Activated CD8-positive, alpha-beta memory T cell treated with anti-CD3 and anti-CD28 coated beads, Interleukin-2, amount 50 U/mL, for 4 hours (primary cell): ENCODE measurements at places on chromosomes 6 and 20.

GRCh38 chr20:36538026-36538722, 3.1 kb upstream of the MYL9 start:
- DNase-seq = no peak

- peak; percentile 9 for DNase-seq
These were observed 36.3 kb downstream of the PYGB start for GRCh38 chr20:25284131-25284601.

GRCh38 chr6:143536461-143536865, 24.9 kb upstream of the FUCA2 start:
- DNase-seq = peak; percentile 44

DNA sequence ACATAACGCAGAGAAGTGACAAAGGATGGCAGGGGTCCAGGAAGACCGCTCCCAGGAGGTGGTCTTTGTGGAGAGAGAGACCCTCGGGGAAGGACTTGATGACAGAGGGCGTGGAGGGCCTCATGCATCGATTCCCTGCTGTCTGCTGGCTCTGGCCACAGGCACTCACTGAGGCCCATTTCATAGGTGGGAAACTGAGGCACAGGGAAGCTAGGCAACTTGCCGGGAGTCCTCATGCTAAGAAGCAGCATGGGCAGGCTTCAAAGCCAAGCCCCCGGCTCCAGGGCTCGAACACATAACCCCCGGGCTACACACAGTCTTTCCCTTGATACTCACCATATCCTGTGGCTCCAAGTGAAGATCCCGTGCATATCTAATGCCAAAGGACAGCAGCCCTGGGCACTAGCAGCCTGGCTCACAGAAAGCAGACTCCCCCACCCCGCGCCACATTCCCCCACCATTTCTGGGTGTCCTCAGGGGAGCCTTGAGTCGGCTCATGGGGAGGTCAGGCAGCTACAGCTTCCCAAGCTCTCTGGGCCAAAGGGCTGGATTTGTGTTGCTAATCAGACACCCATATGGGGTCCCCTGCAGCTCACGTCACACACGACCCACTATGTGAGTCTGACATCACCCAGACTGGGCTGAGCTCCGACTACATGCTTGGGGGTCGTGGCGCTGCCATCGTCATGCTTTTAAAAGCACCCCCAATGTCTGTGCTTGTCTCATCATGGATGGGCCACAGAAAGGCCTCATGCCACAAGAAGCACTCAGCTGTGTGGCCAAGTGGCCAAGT, 130.9 kb upstream of the PMEPA1 start:
- no peak for DNase-seq

- no peak for DNase-seq
These were observed 6.7 kb upstream of the FAM110A start for GRCh38 chr20:826695-827323.

GRCh38 chr20:37758332-37758731, 64.5 kb downstream of the CTNNBL1 start:
- no peak for DNase-seq

DNA sequence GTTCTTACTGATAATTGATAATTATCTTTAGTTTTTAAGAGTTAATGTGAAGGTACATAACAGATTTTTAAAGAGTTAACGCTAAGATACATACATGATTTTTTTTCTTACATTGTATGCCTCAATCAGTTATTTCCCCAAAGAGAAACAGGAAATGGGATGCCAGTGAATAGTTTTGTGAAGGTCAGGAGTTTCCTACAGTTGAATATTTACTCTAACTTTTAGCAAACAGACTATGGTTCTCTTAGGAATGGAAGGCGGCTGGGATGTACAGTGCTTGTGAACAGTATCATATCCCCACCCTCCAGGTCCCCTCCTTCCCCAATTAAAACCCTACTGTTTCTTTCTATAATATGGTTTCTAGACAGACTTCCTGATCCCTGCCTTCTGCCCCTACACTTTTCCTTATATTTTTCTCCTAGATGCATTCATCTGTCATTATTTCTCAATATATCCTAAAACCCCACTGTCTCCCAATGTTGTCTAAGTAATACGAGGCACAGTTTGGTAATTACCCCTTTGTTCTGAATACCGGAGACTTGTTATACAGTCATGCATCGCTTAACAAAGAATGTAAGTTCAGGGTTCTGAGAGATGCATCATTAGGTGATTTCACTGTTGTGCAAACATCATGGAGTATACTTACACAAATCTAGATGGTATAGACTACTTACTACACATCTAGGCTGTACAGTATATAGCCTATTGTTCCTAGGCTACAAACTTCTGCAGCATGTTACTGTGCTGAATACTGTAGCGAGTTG, 29.2 kb downstream of the SLC35A1 start:
- no peak for DNase-seq

DNA sequence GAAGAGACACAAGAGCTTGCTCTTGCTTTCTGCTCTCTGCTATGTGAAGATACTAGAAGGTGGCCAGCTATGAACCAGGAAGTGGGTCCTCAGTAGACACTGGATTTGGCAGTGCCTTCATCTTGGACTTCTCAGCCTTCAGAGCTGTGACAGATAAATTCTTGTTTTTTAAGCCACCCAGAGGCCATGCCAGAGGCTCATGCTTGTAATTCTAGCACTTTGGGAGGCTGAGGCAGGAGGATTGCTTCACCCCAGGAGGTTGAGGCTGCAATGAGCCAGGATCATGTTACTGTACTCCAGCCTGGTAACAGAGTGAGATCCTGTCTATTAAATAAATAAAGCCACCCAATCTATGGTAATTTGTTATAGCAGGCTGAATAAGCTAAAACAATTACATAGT, 185.5 kb upstream of the SALL4 start:
- DNase-seq = no peak

DNA sequence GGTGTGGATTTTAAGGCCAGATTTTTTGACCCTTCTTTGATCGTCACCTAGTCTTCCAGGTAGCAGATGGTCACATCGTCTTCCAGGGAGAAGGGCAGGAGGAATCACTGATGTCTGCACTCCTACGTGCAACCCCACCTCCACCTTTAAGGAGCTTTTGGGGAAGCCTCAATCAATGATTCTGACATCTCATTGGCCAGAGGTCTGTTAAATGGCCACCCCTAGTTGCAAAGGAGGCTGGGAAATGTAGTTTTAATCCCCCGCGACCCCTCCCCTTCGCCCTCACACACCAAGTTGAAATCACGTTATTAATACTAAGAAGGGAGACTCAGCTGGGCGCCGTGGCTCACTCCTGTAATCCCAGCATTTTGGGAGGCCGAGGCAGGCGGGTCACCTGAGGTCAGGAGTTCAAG, 151.4 kb downstream of the BCAS1 start:
- DNase-seq = no peak

DNA sequence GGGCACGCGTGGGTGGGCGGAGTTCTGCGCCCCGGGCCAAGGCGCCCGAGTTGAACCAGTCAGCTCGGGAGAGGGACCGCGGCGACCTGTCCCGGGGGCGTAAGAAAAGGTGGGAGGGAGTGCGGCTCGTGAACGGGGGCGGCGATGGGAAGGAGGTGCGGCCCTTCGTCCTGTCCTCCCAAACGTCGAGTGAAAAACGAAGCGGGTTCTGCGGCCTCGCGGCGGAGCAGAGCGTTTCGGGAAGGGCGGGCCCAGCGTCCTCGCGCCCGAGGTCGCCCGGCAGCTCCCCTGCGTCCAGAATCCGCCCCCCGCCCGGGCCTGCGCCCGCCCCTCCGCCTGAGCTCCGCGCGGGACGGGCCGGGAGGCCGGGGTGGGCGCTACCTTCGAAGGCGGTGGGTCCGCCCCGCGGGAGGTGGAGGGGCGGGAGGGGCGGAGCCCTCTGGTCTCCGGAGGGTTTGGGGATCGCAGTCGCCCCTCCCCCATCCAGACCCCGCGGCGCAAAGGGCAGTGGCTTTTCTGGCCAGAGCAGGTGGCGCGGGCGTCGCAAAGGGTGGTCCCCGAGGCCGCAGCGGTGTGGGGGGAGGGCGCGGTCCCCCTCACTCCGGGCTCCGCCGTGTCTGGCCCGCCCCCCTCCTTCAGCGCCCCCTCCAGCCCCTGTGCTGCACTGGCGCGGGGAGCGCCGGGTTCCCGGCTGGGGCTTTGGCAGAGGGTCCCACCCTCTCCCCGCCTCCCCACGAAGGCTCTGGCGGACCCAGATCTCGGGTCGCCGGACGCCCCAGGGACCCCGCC, 838 bp downstream of the STMN3 start:
- DNase-seq = peak; percentile 61

- DNase-seq = no peak
These were observed 80.7 kb downstream of the CARMIL1 start for GRCh38 chr6:25359891-25360290.

- no peak for DNase-seq
These were observed 329.2 kb downstream of the DHX35 start for GRCh38 chr20:39291301-39291700.

- DNase-seq = no peak
These were observed 59.1 kb upstream of the NT5E start for GRCh38 chr6:85390775-85391174.

GRCh38 chr20:1935696-1936366, 40.6 kb downstream of the SIRPA start:
- no peak for DNase-seq

DNA sequence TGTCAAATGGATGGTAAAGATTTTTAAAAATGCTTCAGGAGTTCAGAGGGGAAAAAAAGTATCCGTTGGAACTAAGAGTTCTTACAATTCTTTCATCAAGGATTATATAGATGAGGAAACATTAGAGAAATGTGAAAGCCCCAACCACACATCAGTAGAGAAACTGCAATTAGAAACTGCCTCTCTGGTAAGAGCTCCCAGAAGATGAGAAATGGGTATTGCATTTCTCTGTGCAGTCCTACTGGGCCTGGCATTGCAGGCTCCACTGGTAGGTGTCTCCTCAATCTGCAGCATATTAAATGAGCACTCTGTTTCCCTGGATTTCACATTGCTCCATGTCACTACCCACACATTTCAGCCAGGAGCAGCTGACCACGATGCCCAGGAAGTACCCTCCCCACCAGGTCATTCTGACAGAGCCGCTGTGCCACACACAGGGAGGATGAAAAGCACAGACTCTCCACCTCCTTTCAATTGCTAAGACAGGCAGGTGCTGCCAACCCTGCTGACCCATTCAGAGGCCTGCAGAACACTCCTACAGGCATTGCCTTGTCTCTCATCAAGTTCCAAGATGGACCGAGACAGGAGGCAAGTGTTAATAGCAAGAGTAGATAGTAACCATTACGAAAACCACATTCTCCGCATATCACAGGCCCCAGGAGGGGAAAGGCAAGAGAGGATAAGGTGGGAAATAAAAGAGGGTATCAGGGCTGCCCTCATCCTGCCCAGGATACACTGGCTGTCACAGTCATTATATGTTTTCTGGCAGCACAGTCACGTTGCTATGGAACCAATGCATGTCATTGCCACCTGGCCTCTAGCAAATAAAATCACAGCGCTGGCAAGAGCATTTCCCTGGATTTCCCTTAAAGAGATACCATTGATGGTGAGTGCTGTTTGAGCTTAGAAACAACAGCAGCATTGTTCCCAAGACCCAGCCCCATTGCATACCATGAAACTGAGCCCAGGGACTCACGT, 241.7 kb downstream of the ATXN1 start:
- DNase-seq = no peak

- no peak for DNase-seq
These were observed 159.6 kb downstream of the UST start for GRCh38 chr6:148906386-148906785.

GRCh38 chr6:11919771-11920440, 92.2 kb upstream of the HIVEP1 start:
- DNase-seq = no peak

GRCh38 chr6:26187981-26188635, 100.9 kb downstream of the HFE start:
- DNase-seq = peak; percentile 34

DNA sequence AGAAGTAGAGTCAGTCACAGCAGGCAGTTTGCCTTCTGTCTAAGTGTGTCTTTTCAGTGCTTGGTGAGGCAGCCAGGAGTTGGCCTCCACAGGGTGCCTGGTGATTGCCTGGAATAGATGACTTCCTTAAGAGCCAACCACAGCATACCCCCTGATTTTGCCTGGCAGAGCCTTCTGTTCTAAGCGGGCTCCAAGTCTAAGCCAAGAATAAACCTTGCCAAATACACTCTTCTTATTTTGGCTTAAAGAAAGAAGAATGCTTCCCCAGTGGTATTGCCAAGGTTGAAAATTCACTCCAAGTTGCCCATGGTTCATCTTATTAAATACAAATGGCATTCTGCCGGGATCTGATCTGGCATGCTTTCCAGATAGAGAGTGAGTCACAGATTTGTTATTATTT, 1424.8 kb upstream of the EYS start:
- no peak for DNase-seq

DNA sequence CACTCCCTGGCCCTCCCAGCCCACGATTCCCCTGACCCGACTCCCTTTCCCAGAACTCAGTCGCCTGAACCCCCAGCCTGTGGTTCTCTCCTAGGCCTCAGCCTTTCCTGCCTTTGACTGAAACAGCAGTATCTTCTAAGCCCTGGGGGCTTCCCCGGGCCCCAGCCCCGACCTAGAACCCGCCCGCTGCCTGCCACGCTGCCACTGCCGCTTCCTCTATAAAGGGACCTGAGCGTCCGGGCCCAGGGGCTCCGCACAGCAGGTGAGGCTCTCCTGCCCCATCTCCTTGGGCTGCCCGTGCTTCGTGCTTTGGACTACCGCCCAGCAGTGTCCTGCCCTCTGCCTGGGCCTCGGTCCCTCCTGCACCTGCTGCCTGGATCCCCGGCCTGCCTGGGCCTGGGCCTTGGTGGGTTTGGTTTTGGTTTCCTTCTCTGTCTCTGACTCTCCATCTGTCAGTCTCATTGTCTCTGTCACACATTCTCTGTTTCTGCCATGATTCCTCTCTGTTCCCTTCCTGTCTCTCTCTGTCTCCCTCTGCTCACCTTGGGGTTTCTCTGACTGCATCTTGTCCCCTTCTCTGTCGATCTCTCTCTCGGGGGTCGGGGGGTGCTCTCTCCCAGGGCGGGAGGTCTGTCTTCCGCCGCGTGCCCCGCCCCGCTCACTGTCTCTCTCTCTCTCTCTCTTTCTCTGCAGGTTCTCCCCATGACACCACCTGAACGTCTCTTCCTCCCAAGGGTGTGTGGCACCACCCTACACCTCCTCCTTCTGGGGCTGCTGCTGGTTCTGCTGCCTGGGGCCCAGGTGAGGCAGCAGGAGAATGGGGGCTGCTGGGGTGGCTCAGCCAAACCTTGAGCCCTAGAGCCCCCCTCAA, at the start of gene LTA:
LTA (plus strand) TSS at position 249 of the 871 bp plus-strand sequence; CDS start at position 703, 454 bp downstream.
- peak; percentile 70 for DNase-seq

- DNase-seq = no peak
These were observed 78.0 kb downstream of the COL21A1 start for GRCh38 chr6:56169366-56169765.

- DNase-seq = no peak
These were observed at the start of gene ADGRF5 for GRCh38 chr6:46921731-46922130. TSS of gene ADGRF5 (minus strand) at chr6:46921938. CDS start at chr6:46906762, 15,176 bp downstream.

DNA sequence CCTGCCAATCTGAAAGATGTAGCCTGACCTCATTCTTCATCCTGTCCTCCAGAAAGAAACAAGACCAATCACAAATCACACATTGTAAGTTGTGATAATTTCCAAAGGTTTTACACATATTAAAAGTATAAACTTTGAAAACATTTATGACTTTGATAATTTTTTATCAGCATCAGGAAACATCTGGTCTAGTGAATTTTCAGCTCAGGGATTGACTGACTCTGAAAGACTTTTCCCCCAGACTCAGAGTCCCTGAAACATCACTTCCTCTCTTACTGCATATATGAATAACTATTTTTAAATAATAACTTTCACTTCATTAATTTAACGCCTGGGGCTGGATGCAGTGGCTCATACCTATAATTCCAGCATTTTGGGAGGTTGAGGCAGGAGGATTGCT, 48.5 kb upstream of the SSTR4 start:
- no peak for DNase-seq

- DNase-seq = peak; percentile 19
These were observed 114.3 kb upstream of the ZFP64 start for GRCh38 chr20:52305858-52306257.
